Activated CD8-positive, alpha-beta memory T cell treated with anti-CD3 and anti-CD28 coated beads, Interleukin-2, amount 50 U/mL, for 48 hours (primary cell): ENCODE measurements at places on chromosomes 6 and 20.

- peak; percentile 62 for DNase-seq
Measured at GRCh38 chr6:37314487-37315156, 39.2 kb upstream of the RNF8 start.

DNA sequence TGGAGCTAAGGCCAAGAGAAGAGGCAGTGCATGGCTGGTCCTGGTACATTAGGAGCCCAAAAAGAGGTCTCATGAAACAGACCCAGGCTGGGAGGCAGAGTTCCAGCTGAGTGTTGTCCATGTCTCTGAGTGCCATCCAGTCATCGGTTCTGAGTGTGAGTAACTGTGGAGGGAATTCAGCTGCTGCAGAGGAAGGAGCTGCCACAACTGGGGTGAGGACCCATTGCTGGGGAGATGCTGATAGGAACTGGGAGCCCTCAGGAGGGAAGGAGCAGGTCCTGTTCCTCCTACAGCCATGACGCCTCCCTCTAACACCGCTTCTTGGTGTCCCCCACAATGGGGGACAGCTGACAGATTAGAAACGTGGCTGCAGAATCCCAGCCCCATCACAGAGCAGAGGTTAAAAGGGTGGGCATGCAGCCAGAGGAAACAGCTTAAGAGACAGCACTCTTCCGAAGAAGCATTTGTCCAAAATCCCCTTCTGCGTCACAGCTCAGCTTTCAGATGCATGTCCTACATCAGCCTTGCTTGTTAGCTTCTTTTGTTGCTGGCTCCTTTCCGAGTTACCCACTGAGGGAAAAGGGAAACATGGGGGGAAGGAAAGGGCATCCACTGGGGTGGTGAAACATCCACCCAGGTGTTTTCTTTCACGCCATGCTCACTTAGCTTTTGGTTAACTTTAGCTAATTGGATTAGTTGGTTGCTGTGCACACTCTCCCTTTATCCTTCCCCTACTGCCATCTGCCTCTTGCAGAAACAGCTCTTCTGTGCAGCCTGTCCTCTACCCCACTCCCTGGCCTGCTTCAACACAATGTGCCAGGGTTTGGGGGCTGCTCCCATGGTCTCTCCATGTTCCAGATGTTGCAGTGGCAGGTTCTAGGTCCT lies 239.2 kb downstream of the SYNDIG1 start:
- no peak for DNase-seq

DNA sequence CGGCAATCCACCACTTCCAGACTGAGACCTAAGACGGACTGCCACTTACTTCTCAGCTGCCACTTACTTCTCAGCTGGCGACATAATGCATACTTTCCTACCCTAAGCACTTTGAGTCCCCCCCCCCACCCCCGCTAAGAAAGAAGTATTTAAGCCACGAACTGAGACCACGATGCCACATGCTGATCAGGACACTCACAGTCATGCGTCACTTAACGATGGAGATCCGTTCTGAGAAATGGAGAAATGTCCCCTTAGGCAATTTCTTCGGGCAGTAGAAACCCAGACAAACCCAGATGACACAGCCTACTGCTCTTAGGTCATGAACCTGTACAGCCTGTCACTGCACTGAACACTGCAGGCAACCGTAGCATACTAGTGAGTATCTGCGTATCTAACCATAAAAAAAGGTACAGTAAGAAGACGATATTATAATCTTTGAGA lies 690 bp downstream of the IFNGR1 start:
- no peak for DNase-seq

- no peak for DNase-seq
Measured at GRCh38 chr20:10653599-10654249, 20.1 kb downstream of the JAG1 start.

GRCh38 chr20:50272724-50273446 lies 82.3 kb downstream of the CEBPB start:
- no peak for DNase-seq

DNA sequence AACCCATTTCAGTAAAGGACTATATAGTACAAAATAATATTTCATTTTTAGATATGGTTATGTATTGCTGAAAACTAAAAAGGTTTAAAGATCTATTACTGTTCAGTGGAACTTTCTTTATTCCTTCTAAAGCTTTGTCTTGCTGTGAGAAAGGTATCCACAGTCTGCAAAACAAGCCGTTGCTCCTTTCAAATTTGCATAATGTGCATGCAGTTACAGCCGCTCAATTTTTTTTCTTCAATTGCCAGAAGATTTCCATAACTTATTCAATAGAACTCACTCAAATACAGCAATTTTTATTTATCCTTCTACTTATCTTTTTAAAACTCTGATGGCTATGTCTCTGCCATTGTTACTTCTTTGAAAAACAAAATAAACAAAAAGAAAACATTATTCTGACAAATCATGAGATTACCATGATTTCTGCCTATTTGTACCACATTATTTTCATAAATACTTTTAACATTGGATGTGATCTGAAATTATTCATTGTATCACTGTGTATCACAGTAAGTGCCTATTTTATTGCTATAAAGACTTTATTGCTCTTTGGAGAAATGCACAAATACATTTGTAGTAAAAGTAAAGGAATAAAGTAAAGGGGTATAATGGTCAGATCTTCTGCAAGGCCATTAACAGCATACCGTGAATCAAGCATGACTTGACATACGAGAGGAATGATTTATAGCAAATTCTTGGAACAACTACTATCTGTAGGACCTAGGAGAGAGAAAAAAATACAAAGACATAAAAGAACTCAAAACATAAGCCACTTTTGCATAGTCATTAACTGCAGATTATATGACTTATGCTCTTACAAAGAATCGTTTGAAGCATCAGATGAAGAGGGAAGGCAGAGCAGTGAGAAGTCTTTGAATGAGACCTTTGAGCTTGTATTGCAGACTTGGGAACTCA lies 29.6 kb upstream of the HBS1L start:
- DNase-seq: no peak

- no peak for DNase-seq
Measured at GRCh38 chr6:81816380-81816779, 63.9 kb upstream of the TENT5A start.
